ENCODE measurements at places on chromosomes 2 and 18.

- no peak for DNase-seq
Observed at GRCh38 chr2:203396667-203397066, 68.5 kb downstream of the ABI2 start.

DNA sequence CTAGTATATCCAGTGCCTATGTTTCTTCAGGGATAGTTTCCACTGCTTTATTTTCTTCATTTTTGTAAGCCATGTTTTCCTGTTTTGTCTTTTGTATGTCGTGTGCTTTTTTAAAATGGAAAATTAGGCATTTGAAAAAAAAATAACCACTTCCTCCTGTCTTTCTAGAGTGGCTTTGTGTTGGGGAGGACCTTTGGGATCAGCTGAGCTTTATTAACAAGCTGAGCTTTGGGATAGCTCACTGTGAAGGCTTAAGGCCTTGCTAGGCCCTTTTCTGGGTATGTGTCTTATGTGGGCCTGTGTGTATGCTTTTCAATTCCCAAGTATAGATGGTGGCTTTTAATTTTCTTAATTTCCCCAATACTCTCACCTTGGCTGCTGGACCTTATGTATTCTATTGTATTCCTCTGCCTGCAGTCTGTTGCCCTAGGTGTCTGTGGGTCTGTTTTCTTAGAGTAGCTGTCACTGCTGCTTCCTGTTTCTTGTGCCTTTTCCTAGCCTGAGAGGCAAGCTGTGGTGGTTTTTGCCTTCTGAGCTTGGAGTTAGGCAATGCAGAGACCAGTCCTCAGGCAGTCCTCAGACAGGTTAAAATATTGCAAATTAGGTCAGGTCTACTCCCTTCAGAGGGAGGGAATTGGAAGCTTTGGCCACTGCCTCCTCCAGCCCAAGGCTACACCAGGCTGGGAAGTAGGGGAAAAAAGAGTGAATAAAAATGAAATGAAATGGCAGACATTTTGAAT is 134.7 kb downstream of the LDLRAD4 start:
- peak; percentile 43 for DNase-seq

DNA sequence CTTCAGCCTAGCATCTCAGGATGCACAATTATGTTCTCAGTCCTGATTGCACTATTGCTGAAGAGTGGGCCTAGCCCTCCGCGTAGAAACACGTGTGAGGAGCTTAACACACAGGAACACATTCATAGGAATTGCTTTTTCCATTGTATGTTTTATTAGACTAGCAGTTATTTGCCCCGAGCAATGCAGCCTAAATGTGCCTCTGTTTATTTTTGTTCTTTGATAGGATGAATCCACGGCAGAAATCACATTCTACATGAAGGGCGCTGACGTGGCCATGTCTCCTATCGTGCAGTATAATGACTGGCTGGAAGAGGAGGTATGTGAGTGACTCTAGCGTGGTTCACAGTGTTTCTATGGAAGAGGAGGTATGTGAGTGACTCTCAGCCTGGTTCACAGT is 65.9 kb upstream of the NFATC1 start:
- DNase-seq, result no peak

GRCh38 chr2:174967691-174968260 is 37.4 kb downstream of the CHN1 start:
- DNase-seq, result no peak

- no peak for DNase-seq
Observed at GRCh38 chr2:235183786-235184185, 232.0 kb downstream of the SH3BP4 start.

- no peak for DNase-seq
Observed at GRCh38 chr2:157784169-157784822, 91.8 kb downstream of the ACVR1 start.

- DNase-seq, result no peak
Observed at GRCh38 chr2:20470211-20470610, 23.3 kb downstream of the RHOB start.

GRCh38 chr2:112915300-112916144 is 4.6 kb downstream of the IL37 start:
- no peak for DNase-seq

DNA sequence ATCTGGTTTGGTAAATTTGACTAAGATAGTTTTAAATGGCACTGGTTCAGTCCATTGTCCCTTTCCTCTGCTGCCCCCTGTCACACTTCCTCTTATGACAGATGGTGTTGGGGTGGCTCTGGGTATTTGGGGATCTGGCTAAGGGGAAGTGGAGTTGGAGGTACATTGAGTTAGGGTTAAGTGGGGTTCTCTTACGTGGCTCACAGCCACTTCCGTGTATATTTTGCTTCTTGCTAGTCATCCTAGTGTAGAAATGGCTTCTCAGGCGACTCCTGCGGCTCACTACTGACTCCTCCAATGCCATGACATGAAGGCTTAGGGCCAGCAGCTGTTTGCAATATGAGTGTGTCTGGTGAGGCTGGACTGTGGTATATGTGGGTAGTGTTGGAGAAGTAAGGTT is 187.0 kb downstream of the HAUS1 start:
- DNase-seq, result peak; percentile 59

GRCh38 chr2:138218397-138218796 is 254.1 kb downstream of the HNMT start:
- no peak for DNase-seq

DNA sequence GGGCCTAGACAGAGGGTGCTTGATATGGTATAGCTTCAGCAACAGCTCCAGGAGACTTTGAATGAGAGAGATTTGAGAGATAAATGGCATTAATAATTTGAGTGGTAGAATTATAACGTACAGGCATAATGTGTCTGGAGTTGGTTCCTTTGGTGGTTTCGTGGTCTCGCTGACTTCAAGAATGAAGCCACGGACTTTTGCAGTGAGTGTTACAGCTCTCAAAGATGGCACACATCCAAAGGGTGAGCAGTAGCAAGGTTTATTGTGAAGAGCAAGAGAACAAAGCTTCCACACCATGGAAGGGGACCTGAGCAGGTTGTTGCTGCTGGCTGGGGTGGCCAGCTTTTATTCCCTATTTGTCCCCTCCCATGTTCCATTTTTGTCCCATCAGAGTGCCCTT is 23.1 kb downstream of the PDCD1 start:
- DNase-seq, result no peak

GRCh38 chr2:8876628-8877027 is 39.2 kb upstream of the KIDINS220 start:
- DNase-seq, result no peak

DNA sequence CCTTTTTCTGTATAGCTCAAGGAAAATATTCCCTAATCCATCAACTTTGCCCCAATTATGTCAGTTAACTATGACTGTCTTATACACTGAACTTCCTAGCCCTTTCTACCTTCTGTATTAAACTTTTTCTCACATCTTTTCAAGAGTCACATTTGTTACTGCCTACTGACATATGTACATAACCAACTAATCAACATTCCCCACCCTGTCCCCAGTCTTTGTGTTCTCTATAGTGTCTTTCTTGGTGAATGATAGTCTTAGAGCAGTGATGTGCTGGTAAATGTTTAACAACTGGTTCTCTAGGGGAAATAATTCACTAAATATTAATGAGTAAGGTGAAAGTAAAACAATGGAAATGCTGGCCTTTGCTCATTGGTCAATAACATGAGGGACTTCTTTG is 61.6 kb upstream of the PIK3C3 start:
- DNase-seq, result no peak

DNA sequence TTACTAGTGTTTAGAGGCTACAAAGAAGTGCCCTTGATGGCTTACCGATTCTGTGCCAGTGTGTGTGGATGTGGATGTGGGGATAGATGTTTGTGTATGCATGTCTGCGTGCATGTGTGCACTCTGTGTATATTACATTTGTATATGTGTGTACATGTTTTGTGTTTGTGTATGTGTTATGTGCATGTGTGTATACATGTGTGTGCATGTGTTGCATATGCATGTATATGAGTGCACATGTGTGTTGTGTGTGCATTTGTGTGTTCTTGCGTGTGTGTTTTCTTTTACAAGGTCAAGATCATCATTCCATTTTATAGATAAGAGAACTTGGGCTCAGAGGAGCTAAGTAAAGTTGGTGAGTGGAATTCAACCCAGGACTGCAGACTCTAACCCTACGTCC is 217.1 kb upstream of the PID1 start:
- DNase-seq, result no peak

GRCh38 chr2:188199716-188200128 is 92.0 kb upstream of the GULP1 start:
- DNase-seq, result no peak

GRCh38 chr18:60277855-60278480 is 94.6 kb downstream of the MC4R start:
- no peak for DNase-seq

DNA sequence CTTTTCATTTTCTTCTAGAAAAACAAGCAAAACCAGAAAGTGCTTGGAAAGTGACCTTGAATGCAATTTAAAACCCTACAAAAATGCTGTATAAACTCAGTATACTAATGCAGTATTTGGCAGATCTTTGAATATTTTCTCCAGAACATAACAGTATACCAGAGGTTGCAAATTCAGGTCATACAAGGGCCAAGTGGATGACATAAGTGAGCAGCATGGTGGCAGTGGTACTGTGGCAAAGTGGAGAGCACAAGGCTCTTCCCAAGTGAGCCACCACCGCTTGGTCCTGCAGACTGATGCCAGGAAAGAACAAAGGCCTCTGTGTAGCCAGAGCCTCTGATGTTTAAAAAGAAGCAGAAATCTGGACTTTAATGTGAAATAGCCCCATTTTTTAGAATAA is 33.1 kb downstream of the METTL4 start:
- DNase-seq, result no peak

- peak; percentile 63 for DNase-seq
Observed at GRCh38 chr2:232365621-232366321, 12.8 kb upstream of the ALPP start.

DNA sequence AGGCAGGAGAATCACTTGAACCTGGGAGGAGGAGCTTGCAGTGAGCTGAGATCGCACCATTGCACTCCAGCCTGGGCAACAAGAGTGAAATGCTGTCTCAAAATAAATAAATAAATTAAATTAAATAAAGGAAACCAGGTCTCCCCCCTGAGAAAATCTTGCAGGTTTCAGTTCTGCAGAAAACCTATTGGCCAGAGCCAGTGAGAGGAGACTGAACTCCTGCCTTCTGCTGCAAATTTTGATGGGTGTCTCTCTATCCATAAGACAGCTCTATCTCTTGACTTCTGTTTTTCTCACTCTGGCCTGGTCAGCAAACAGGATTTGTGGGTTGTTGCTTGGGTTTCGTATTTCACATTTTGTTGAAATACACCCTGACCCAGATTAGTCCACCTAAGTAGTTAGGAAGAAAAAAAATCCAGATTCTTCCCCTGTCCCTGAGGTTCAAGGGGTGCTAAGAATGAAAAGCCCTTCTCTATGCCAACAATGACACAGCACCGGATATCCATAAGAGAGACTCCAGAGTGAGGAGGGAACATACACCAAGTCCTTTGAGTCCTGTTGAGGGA is 86.7 kb upstream of the MAP4K4 start:
- peak; percentile 20 for DNase-seq

DNA sequence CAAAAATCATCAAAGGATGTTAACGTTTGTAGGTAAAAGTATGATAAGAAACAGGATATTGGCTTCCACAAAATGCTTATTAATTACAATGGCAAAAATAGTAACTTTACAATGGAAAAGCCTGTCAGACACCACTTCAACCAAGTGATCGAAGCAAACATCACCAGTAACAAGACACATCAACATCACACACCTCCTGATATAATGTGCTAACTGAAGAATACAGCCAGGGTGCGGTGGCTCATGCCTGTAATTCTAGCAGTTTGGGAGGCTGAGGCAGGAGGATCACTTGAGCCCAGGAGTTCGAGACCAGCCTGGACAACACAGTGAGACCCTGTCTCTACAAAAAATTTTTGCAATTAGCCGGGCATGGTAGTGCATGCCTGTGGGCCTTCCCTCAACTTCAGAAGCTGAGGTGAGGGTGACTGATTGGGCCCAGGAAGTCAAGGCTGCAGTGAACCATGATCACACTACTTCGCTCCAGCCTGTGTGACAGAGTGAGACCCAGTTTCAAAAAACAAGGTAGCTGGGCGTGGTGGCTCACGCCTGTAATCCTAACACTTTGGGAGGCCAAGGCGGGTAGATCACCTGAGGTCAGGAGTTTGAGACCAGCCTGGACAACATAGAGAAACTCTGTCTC is 15.0 kb downstream of the MGAT4A start:
- DNase-seq, result no peak

GRCh38 chr18:12423393-12423792 is 15.7 kb downstream of the PRELID3A start:
- DNase-seq, result no peak

DNA sequence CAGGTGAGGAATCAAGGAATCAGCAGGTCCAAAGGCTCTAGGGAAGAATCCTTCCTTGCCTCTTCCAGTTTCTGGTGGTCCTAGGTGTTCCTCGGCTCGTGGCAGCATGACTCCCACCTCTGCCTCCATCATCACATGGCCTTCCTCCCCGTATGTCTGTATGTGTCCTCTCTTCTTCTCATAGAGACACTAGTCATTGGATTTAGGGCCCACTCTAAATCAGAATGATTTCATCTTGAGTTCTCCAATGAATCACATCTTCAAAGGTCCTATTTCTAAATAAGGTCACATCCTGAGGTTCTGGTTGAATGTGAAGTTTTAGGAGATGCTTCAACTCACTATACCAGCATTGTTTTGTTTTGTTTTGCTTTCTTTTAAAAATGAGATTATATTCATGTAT is 11.1 kb upstream of the AGFG1 start:
- DNase-seq, result no peak

DNA sequence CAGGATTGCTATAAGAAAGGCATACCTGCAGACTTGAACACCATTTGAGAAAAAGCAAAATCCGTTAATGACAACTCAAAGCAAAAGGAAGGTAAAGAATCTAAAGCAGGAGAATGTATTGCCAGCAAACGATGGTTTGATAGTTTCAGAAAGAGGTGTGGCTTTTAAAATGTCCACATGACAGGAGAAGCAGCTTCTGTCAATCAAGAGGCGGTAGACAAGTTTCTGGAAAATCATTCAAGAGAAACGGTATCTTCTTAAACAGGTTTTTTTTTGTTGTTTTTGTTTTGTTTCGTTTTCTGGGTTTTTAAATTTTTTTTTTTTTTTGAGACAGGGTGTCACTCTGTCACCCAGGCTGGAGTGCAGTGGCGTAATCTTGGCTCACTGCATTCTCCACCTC is 13.8 kb downstream of the CLEC4F start:
- DNase-seq, result no peak

GRCh38 chr2:196153480-196153879 is 17.9 kb downstream of the STK17B start:
- DNase-seq, result no peak
